NCI-H1436 (cell line): ENCODE measurements at places on chromosomes 11 and 22.

GRCh38 chr22:37464181-37464580 is 22.0 kb downstream of the MFNG start:
- DNase-seq, result no peak

DNA sequence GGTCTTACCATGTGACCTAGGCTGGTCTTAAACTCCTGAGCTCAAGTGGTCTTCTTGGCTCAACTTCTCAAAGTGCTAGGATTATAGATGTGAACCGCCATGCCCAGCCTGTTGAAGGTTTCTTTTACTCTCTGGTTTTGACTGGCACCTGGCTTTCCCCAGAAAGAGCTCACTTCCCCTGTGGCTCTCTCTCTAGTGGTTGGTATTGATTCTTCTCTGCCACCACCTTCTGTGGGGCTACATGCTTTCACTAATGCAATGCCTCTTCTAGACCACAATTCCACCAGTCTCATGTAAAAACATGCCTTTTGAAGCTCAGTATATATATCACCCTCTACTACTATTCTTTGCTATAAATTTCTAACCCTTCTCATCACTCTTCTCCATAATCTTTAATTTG is 67.2 kb downstream of the CCDC83 start:
- no peak for DNase-seq

DNA sequence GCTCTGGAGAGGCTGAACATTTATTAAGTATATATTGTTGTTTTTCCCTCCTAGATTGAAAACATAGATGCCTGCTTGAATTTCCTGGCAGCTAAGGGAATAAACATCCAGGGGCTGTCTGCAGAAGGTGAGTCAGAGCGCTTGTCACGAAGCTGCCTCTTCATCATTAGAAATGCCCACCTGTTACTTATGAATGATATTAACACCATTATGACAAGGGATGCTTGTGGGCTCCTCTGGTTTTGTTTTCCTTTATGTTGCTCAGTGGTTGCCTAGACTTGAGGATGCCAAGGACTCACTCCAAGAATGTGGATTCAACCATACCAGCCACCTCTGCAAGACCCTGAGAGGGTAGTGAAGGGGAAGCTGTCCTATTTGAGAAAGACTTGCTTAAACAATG is 156.2 kb downstream of the NAV2 start:
- no peak for DNase-seq

DNA sequence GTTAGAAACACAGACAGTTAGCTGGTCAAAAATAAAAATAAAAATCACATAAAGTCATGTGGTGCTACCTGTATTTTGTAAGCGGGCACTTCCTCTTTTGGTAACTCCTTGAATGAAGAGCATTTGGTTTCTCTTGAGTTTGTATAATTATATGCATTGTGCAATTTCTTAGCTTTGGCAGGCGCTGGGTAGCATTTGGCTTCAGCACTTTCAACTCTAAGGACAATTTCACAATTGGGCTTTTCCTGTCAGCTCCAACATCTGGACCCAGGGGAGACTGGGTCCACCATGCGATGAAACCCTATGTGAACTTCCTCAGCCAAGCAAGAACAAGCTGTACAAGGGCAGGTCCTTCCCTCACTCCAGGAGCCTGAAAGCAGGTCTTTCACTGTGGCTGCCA is 169.1 kb downstream of the RRAS2 start:
- DNase-seq, result no peak

DNA sequence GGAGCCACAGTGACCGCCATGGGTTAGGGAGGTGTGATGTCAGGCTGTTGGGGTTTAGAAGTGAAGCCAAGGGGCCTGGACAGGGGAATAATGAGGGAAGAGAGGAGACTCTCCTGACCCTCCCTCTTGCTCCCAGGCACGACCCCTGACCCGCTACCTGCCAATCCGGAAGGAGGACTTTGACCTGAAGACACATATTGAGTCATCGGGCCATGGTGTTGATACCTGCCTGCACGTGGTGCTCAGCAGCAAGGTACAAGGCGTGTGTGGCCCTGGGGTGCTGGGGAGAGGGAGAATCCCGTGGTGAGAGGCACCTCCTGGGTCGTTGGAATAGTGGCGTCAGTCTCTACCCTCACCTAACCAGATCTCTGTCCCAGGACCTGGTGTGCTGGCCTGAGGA is 29.5 kb downstream of the TREH start:
- DNase-seq, result no peak

GRCh38 chr22:40703736-40704135 is 24.5 kb downstream of the MCHR1 start:
- DNase-seq, result no peak

DNA sequence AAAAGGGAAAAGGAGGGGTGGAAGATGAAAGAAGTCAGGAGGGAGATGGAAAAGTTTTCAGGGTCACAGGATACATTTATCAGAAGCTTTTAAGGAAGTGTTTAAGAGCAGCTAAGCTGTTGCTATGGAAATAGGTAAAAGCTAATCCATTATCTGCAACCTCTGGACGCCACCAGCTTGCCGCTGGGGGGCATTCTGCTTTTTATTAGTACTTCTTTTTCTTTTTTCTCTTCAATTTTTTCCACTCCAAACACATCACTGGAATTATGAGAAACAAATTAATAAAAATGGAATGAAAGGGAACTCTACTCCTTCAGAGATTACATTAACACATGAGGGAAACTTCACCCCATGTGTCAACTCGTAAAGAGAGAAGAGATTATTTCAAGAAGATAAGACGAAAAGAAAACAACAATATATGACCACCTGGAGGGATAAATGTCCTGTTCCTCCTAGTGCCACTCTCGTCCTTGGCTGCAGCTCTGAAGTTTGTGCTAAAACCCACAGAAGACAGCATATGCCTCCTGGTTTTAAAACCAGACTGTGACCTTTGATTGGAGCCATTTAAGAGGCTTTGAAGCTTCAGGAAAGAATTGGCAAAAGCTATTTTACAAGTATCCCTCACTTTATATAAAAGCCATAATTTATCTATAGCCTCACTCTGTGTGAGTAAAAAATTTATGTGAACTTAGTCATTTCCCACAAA is 972.8 kb downstream of the OPCML start:
- DNase-seq, result no peak

- DNase-seq, result no peak
Observed at GRCh38 chr11:117583063-117583801, 213.8 kb downstream of the DSCAML1 start.

DNA sequence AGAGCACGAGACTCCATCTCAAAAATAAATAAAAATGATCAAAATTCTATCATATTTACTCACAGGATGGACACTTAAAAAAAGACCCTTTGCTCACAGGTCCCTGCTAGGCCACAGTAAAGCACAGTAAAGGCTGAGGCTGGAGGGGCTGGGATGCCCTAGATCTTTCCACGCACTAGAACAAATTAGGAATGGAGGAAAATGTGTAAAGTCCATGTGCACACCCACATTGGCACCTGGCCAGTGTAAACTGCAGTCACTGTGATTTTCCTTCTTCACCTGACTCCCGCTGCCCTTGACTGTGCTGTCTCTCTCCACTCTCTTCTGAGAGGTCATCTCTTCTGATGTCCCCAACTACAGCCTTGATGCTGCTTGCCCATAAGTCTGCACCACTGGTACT is 195.5 kb downstream of the EFCAB6 start:
- no peak for DNase-seq

GRCh38 chr11:82719361-82720105 is 14.1 kb downstream of the FAM181B start:
- no peak for DNase-seq

GRCh38 chr22:44755956-44756361 is 3.6 kb downstream of the ARHGAP8 start:
- DNase-seq, result no peak
